ENCODE measurements at places on chromosomes 5 and 9. TPM values are rescaled to one million over a fixed set of nuclear protein-coding genes. Genes with fewer than 3 reads are reported as not detected.

OR4F3 gene
- 1.3 TPM for total RNA-seq

LECT2 gene
- 72.0 TPM for total RNA-seq

CDH6 gene
- total RNA-seq = 1.0 TPM

IRX2 gene
- not detected for total RNA-seq

TMEM171 gene
- total RNA-seq = not detected

KIF24 gene
- total RNA-seq = 4.1 TPM

SNCAIP gene
- 0.98 TPM for total RNA-seq

PCDHGA11 gene
- 0.75 TPM for total RNA-seq

ZFP2 gene
- total RNA-seq = 0.56 TPM

ACSL6 gene
- total RNA-seq = 7.4 TPM

PCDHGA7 gene
- total RNA-seq = 0.19 TPM

BAAT gene
- total RNA-seq = 167 TPM

KCTD16 gene
- under 0.01 TPM for total RNA-seq

ANKDD1B gene
- 0.93 TPM for total RNA-seq

LRRC19 gene
- 1.8 TPM for total RNA-seq

RFK gene
- 23.0 TPM for total RNA-seq

DDX4 gene
- not detected for total RNA-seq

NR4A3 gene
- 0.08 TPM for total RNA-seq

DMRT2 gene
- total RNA-seq = not detected
